Adipose tissue (tissue), 3 donors: ENCODE measurements at places on chromosomes 6 and 20. TPM values are rescaled to one million over a fixed set of nuclear protein-coding genes. Genes with fewer than 3 reads are reported as not detected.

CLVS2 gene
- polyA plus RNA-seq, result not detected

PNPLA1 gene
- polyA plus RNA-seq, result 0.22 TPM

FAM210B gene
- polyA plus RNA-seq, result 21.0 TPM

EPPIN gene
- polyA plus RNA-seq, result not detected

C2 gene
- 18.2 TPM for polyA plus RNA-seq

MATN4 gene
- polyA plus RNA-seq, result 4.8 TPM

FAM83C gene
- not detected for polyA plus RNA-seq

KIF25 gene
- polyA plus RNA-seq, result 0.22 TPM

CENPW gene
- polyA plus RNA-seq, result 2.0 TPM

REPS1 gene
- polyA plus RNA-seq, result 13.2 TPM

VGLL2 gene
- polyA plus RNA-seq, result not detected

NKX2-4 gene
- polyA plus RNA-seq, result not detected

SMLR1 gene
- not detected for polyA plus RNA-seq

MYT1 gene
- polyA plus RNA-seq, result not detected

ISM1 gene
- 9.3 TPM for polyA plus RNA-seq

NKX2-2 gene
- 3.9 TPM for polyA plus RNA-seq

C6orf58 gene
- not detected for polyA plus RNA-seq

NRN1 gene
- 3.3 TPM for polyA plus RNA-seq

LPA gene
- polyA plus RNA-seq, result not detected

PTCHD4 gene
- polyA plus RNA-seq, result 0.10 TPM

SLX4IP gene
- polyA plus RNA-seq, result 1.6 TPM

PI3 gene
- 0.29 TPM for polyA plus RNA-seq

C4A gene
- polyA plus RNA-seq, result 20.8 TPM

FLRT3 gene
- polyA plus RNA-seq, result 0.54 TPM

PDE10A gene
- polyA plus RNA-seq, result 41.9 TPM

ADGRF5 gene
- polyA plus RNA-seq, result 47.7 TPM

ZFP57 gene
- not detected for polyA plus RNA-seq

HRH3 gene
- not detected for polyA plus RNA-seq

PKHD1 gene
- 3.3 TPM for polyA plus RNA-seq

ORC3 gene
- 20.7 TPM for polyA plus RNA-seq

TNXB gene
- polyA plus RNA-seq, result 5.3 TPM

TCF21 gene
- polyA plus RNA-seq, result 0.78 TPM

BPI gene
- 0.21 TPM for polyA plus RNA-seq

CLDN20 gene
- not detected for polyA plus RNA-seq

PAK5 gene
- 0.01 TPM for polyA plus RNA-seq

C6orf62 gene
- polyA plus RNA-seq, result 41.1 TPM

PDYN gene
- polyA plus RNA-seq, result not detected
